ENCODE measurements at places on chromosomes 2 and 18. TPM values are rescaled to one million over a fixed set of nuclear protein-coding genes. Genes with fewer than 3 reads are reported as not detected.

DNA sequence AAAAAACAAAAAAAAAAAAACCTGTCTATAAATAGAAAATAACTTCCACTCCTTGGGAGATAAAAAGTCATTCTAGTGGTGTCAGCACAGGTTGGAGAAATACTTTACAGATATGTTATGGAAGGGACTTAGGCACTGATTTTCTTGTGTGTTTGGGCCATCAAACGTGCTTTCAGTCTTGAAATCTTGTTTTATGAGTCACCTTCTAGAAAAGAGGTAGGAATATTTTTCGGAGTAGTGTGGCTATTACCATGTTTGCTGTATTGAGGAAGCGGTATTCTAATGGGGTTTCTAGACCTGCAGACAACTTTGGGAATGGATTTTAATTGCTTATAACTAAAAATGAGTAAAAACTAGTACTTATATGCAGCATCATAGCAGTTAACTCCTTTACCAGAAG lies 12.0 kb downstream of the HNMT start:
- H3K4me1 ChIP-seq = peaks cover 9% of the 10 kb centered on the region
- no peak overlapping the region for H3K4me3 ChIP-seq
- DNase-seq = no peak
- no peaks in the 10 kb centered on the region for H3K27me3 ChIP-seq
- H3K27ac ChIP-seq = peak overlapping the region; percentile 79

DNA sequence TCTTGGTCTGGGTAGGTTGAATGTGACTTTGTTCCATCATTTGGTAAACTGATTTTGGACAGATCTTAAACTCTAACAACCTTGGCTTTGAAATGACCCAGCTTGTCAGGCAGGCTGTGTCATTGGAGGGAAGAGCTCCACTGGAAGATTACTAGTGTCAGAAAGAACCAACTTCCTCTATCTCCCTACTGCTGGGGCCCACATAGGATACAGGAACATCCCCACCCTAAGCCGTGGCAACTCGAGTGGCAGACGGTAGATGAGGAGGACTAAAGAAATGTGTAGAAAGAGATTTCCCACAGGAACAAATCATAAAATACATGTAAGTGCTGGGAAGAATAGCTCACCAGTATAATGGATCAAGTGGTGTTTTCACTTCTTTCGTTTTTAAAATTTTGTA lies 4.3 kb upstream of the G6PC2 start:
- peaks cover 26% of the 10 kb centered on the region for H3K27me3 ChIP-seq
- no peak overlapping the region for H3K27ac ChIP-seq
- H3K36me3 ChIP-seq = no peaks in the 10 kb centered on the region
- no peak overlapping the region for H3K4me3 ChIP-seq
- no peak for DNase-seq

The GALNT14 gene
- total RNA-seq = 7.4 TPM

The CFAP53 gene
- 1.1 TPM for total RNA-seq

The GALR1 gene
- total RNA-seq = 0.07 TPM

GRCh38 chr2:181131584-181131983 lies 151.2 kb downstream of the UBE2E3 start:
- H3K4me1 ChIP-seq = no peaks in the 10 kb centered on the region
- H3K27ac ChIP-seq = no peak overlapping the region
- DNase-seq = no peak
- H3K36me3 ChIP-seq = no peaks in the 10 kb centered on the region
- H3K27me3 ChIP-seq = no peaks in the 10 kb centered on the region
- no peak overlapping the region for H3K4me3 ChIP-seq

GRCh38 chr2:169365029-169365480 lies 2.7 kb upstream of the LRP2 start:
- H3K4me1 ChIP-seq = peaks cover 30% of the 10 kb centered on the region
- no peaks in the 10 kb centered on the region for H3K36me3 ChIP-seq
- peaks cover 53% of the 10 kb centered on the region for H3K27me3 ChIP-seq
- H3K27ac ChIP-seq = peak overlapping the region; percentile 89

GRCh38 chr2:219308142-219309101 lies 779 bp downstream of the PTPRN start:
- H3K27me3 ChIP-seq = peaks cover 83% of the 10 kb centered on the region
- no peaks in the 10 kb centered on the region for H3K36me3 ChIP-seq
- peak; percentile 85 for DNase-seq
- no peak overlapping the region for H3K27ac ChIP-seq
- no peaks in the 10 kb centered on the region for H3K4me1 ChIP-seq

The IL1F10 gene
- not detected for total RNA-seq

The ABHD1 gene
- total RNA-seq = 0.12 TPM

GRCh38 chr2:8490166-8490721 lies 191.6 kb upstream of the ID2 start:
- no peak for DNase-seq
- H3K4me1 ChIP-seq = peaks cover 56% of the 10 kb centered on the region
- no peaks in the 10 kb centered on the region for H3K27me3 ChIP-seq
- no peak overlapping the region for H3K4me3 ChIP-seq
- H3K36me3 ChIP-seq = no peaks in the 10 kb centered on the region
- H3K27ac ChIP-seq = no peak overlapping the region

The CPLX4 gene
- not detected for total RNA-seq

- no peak overlapping the region for H3K4me3 ChIP-seq
- DNase-seq = no peak
- no peak overlapping the region for H3K27ac ChIP-seq
- H3K4me1 ChIP-seq = no peaks in the 10 kb centered on the region
These were observed 708.5 kb upstream of the FAM98A start for GRCh38 chr2:34307636-34308035.

The MGAT4A gene
- 60.0 TPM for total RNA-seq

GRCh38 chr2:164069540-164069939 lies 333.7 kb upstream of the FIGN start:
- peaks cover 9% of the 10 kb centered on the region for H3K27me3 ChIP-seq
- no peak for DNase-seq
- no peak overlapping the region for H3K4me3 ChIP-seq
- H3K27ac ChIP-seq = no peak overlapping the region

DNA sequence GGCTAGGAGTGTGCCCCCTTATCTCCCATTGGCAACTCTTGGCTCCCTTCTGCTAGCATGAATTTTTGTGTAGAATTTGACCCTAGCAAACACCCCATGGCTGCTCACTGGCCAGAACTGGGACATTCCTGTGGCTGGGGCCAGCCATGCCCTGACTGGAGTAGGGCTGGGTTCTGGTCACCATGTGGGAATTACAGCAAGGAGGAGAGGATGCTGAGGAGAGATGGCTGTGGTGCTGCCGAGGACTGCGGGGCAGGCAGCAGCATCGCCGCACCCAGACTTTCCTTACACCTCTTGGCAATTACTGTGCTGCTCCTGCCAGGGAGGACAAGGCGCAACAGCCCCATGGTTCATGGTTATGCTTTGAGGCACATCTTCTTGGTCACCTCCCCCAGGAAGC lies 12.7 kb downstream of the KCNF1 start:
- H3K36me3 ChIP-seq = no peaks in the 10 kb centered on the region
- H3K4me1 ChIP-seq = peaks cover 5% of the 10 kb centered on the region
- no peak for DNase-seq
- no peak overlapping the region for H3K27ac ChIP-seq
- no peak overlapping the region for H3K4me3 ChIP-seq

DNA sequence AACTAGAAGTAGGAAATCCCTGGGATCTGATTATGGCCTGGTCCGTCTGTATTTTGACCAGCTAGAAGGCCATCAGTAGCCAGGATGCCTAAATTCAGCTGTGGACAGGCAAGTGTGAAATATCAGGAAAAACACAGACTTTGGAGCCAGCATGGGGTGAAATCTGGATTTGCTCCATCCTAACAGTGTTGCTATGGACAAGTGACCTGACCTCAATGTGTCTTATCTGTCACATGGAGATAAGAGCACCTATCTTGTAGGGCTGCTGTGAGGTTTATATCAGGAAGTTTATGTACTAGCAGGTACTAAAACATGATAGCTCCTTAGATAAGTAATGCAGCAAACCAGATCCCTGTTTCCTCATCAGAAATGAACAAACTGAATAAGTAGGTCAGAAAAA lies 460.4 kb downstream of the STK39 start:
- no peak overlapping the region for H3K4me3 ChIP-seq
- no peak overlapping the region for H3K27ac ChIP-seq
- no peak for DNase-seq
- H3K4me1 ChIP-seq = peaks cover 29% of the 10 kb centered on the region

- H3K36me3 ChIP-seq = no peaks in the 10 kb centered on the region
- H3K4me3 ChIP-seq = no peak overlapping the region
- no peaks in the 10 kb centered on the region for H3K4me1 ChIP-seq
- no peaks in the 10 kb centered on the region for H3K27me3 ChIP-seq
These were observed 48.7 kb upstream of the TANK start for GRCh38 chr2:161111531-161111930.
